AML-193 (cell line): ENCODE measurements at places on chromosomes 7 and 10.

DNA sequence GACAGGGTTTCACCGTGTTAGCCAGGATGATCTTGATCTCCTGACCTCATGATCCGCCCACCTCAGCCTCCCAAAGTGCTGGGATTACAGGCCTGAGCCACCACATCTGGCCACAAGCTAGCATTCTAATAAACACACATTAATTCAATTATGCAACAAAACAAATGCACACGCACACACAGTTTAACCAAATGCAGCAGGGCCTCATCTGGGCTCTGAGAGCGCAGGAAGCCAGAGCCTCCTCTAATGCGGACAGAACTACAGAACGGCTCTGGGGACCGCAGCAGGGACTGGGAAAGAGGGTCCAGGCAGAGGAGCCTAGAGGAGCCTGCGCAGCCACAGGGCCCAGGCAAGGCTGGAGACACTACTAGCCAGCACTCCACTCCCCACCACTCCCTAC, 3.8 kb downstream of the MAD1L1 start:
- no peak for DNase-seq

DNA sequence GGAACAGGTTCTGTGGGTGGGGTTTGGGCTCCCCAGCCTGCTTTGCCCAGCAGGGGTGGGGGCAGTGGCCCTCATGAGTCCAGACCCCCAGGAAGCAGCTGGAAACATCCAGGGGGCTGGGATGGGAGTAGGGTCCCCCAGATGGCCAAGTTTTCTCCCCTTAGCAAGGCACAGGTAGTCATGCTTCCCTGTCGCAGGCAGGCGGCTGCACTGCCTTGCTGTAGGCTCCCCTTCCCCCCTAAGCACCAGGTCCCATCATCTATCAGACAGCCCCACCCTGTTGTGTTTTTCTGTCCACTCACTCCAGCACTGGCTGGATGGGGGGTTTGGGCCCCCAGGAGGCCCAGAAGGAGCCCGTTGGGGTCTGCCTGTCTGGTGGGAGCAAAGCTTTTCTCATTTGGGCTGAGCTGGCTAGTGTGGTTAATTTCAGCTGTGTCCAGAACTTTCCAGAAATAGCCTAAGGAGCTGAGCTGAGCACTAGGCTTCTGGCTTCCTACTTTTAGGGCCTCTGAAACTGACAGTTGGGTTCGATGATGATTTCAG, 7.9 kb downstream of the BRI3 start:
- no peak for DNase-seq

- DNase-seq: no peak
Measured at GRCh38 chr10:104143829-104144228, 21.9 kb downstream of the SFR1 start.

DNA sequence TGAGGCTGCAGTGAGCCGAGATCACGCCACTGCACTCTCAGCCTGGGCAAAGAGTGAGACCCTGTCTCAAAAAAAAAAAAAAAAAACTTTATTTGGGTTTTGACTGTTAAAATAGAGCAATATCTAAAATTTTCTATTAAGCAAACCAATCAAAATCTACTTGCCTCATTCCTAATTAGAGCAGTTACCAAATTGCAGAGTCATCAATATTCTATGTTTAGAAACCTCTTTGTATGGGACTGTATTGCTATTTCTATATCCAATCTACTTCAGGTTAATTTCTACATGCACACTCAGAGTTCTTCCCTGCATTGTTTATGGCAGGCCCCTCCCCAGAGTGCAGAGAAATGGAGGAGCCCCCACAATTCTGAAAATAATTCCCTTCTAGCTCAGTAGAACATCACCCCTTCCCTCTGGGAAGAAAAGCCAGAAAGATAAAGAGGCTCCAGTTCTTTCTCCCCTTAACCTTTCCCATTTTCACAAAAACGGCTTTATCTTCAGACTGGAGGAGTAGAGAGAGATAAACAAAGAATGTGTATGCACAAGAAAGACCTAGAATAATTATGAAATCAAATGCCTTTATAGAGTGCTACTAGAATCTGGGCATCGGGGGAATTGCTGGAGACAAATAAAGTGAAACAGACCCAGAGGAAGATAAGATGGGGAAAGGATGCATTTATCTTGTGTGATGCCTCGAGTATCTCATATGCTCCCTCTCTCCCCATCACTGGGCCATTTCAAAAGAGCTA, 17.9 kb downstream of the SCRN1 start:
- no peak for DNase-seq

DNA sequence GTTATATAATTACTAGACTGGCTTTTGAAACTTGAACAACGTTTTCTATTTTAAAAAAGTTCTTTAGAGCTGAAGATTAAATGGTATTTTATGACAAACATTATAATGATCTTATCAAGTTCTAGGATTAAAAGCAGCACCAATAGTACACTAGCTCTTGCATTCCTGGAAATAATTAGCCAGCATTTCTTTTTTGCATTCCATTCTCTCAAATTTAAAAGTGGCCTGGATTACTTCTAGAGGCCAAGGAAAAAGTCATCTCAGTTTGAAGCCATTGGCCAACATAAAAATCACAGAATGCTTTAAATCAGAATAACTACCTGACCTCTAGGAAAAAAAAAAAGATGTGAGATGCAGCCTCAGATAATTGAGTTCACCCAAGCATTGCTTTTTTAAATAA, 1326.4 kb upstream of the SORCS1 start:
- no peak for DNase-seq

DNA sequence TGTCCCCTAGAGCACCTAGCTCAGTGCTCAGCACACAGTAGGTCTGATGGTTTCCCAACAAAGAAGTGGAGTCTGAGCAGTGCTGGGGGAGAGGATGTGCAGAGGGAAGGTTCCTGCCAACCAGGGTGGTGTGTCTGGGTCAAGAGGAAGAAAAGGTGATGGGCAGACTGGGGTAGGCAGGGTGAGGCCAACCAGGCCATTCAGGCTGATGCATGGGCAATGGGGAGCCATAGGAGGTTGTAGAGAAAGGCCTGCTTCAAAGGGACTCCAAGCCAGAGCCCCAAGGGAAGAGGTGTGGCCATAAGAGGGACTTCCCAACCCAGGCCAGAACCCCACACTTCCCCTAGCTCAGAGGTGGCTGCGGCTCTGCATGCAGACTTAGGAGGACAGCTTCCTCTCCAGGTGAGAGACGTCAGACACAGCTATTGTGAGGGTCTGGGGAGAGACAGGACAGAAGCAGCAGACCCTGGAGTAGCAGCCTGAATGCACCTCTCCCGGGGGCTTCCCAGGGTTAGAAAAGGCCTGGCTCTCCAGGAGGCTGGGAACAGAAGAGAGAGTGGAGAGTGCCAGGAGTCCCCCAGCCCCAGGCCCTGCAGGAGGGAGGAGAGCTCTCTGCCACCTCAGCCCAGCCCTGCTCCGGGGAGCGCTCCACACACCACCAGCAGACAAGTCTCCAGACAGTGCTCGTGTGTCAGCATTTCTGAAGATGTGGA, 87.4 kb upstream of the ZMIZ1 start:
- DNase-seq: no peak

- DNase-seq: peak; percentile 52
Measured at GRCh38 chr10:48215486-48216203, 58.9 kb downstream of the FRMPD2 start.

DNA sequence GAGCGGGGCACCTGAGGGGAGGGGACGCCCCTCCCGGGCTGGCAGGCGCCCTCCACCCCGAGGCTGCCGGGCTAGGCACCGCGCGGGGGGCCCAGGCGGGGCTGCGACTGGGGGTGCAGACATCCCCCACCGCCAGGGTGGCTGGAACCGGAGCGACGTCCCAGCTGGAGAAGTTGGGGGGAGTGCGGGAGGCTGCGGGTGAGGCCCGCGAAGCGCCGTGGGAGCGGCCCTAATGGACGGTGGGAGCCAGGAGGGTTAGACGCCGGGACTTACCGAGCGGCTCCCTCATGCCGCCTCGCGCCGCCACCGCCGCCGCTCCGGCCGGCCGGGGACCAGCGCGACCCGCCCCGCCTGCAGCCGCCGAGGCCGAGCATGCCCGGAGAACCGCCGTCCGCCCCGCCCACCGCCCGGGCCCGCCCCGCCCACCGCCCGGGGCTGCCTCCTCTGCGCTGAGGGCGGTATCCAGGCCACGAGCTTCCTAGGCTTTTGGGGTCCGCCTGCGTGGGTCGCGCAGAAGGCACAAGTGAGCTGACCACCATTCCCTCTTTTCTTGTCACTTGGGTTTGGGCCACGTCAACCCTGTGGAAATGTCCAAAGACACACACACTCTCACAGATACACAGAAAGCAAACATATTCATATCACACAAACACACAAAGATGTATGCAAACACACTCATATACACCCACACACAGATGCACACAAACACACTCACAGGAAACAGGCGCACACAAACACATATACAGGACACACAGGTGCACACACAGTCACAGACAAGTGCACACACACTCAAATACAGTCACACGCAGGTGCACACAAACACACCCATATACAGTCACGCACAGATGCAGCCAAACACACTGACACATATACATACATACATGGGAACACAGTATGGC, at the start of gene JCAD:
TSS of gene JCAD (minus strand) at position 378 of the 899 bp plus-strand sequence. CDS start 11,774 bp downstream, outside the sequence.
- peak; percentile 5 for DNase-seq

DNA sequence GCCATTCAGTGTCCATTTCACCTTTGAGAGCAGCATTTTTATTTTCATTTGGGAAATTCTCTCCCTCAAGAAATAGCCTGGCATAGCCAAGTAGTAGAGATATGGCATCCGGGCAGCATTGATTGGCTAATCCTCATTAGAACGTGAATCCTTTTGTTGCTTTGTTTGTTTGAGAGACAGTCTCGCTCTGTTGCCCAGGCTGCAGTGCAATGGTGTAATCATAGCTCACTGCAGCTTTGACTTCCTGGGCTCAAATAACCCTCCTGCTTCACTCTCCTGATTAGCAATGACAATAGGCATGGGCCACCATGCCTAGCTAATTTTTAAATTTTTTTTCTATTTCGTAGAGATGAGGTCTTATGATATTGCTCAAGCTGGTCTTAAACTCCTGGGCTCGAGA, 1174.9 kb upstream of the AUTS2 start:
- no peak for DNase-seq

GRCh38 chr10:20254497-20254896, 438.3 kb downstream of the PLXDC2 start:
- DNase-seq: no peak

- no peak for DNase-seq
Measured at GRCh38 chr7:106841896-106842390, 23.1 kb upstream of the PIK3CG start.

- no peak for DNase-seq
Measured at GRCh38 chr10:81875467-81876252, 666 bp downstream of the NRG3 start.

DNA sequence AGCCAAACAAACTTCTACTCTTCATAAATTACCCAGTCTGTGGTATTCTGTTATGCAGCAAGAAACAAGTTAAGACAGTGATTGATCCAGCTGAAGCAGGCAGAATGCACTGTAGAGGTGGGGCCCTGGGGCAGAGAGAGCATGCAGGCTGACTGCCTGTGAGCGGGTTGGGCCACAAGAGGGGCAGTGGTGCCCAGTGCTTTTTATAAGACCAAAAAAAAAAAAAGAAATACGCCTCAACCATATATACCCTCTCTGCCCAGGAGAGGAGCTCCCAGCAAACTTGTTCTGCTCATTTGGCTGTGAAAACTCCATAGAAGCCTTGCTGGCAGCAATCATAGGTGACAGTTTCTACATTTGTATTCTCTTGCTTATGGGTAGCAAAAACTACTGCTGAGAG, 104.7 kb downstream of the SORBS1 start:
- DNase-seq: no peak

DNA sequence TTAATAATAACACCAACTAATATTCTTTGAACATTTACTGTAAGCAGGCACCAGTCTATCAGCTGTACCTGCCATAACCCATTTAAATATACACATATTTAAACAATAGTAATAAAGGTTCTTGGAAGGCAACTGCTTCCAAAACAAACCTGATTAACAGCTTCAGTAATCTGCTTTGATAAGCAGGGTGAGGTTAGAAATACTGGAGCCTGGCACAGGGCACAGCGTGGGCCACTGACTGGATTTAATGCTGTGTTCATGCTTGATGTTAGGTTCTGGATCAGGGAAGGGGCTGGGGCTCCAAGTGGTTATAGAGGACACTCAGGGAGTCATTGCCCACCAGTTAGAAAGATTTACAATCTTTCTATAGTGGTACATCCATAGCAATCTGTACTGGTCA, 10.9 kb upstream of the C10orf120 start:
- no peak for DNase-seq

DNA sequence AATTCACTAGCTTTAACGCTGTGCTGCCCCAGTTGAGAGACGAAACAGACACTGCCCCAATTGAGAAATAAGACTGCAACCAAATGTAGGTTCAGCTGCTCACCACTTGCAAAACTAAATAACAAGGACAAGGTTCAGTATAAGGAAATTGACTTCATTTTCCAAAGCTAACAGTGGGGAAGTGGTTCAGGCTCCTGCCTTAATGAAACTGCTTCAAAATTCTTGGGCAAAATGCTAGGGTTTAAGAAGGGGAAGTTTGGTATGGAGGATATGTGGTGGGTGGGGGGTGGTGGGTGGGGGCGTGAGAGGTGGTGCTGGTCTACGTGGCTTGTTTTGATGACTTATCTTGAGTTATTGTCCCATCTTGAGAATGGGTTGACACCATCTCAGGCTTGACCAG, 21.8 kb downstream of the MRPL32 start:
- no peak for DNase-seq

GRCh38 chr10:113732966-113733365, 18.5 kb upstream of the PLEKHS1 start:
- DNase-seq: no peak

DNA sequence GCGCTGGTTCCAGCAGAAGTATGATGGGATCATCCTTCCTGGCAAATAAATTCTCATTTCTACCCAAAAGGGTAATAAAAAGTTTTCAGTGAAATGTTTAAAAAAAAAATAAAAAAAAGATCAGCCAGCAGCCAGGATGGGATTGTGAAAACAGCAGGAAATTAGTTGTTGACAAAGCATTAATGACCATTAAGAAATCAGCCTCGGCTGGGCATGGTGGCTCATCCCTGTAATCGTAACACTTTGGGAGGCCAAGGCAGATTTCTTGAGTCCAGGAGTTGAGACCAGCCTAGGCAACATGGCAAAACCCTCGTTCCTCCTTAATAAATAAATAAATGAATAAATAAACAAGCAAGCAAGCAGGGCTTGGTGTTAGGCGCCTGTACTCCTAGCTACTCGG, 82.6 kb downstream of the PTEN start:
- no peak for DNase-seq

DNA sequence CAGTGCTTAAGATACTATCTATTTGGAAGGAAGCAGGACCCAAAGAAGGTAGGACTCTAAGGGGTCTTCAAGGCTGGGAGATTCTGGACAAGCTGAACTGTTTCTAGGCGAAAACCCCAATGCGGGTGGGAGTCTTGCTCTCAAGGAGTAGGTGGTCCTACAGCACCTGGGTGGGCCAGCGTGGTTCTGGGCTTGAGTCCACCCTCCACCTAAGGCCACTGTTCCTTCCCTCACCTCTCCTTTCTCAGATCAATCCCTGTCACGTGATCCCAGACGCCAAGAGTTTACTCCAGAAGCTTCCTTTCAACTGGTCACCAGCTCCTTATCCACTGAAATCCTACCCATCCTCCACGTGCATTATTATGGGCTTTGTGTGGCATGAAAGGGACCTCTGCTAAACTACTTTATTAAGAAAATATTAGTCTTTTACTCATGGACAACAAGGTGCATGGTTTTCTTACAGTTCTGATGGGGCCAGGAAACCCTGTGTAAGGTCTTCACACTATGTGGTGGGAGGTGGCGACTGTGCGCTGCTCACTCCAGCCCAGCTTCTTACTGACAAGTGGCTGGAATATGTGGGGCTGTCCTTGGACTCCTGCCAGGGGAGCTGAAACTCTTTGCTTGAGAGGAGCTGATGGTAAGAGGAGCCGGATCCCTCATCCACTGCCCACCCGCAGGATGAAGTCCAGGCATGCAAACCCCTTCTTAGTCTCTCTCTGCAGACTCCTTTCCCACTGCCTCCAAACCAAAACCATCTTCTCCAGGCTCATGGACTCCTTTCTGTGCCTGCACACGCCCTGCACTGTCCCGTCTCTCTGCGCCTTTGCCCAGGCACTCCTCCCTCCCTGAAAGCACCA, 1.6 kb downstream of the ZNF746 start:
- no peak for DNase-seq
